HFFc6 (cell line): ENCODE measurements at places on chromosomes 12 and 14. TPM values are rescaled to one million over a fixed set of nuclear protein-coding genes. Genes with fewer than 3 reads are reported as not detected.

- H3K4me3 ChIP-seq: no peak overlapping the region
- no peak for DNase-seq
- H3K27me3 ChIP-seq: peaks cover 19% of the 10 kb centered on the region
- H3K27ac ChIP-seq: no peak overlapping the region
- no peaks in the 10 kb centered on the region for H3K36me3 ChIP-seq
Measured at GRCh38 chr12:164207-164606, 49.8 kb downstream of the SLC6A12 start.

- H3K4me3 ChIP-seq: no peak overlapping the region
- H3K27ac ChIP-seq: no peak overlapping the region
- DNase-seq: no peak
- H3K27me3 ChIP-seq: peaks cover 3% of the 10 kb centered on the region; the same call in 1 of the 2 replicates
- no peaks in the 10 kb centered on the region for H3K4me1 ChIP-seq
Measured at GRCh38 chr12:29066011-29066588, 83.0 kb upstream of the FAR2 start.

DNA sequence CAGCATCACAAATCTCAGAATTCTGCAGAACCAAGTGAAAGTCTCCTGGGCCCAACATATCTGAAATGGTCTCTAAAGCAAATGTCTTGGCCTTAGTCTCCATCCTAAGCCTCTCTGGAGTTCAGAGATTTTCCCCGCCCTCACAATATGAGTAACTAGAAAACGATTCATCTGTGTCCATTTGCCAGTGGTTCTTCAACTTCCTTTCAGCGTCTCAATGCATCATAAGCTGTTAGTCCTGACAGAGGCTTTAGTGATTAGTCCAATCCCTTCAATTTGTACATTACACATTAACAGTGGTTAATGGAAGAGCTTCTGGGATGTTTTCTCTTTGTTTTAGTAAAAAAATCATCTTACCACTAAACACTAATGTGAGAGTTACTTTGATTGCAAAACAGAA is 17.4 kb downstream of the NPC2 start:
- H3K4me3 ChIP-seq: peak overlapping the region; percentile 19; the same call in 1 of the 2 replicates
- peak overlapping the region; percentile 86 for H3K27ac ChIP-seq
- peaks cover 27% of the 10 kb centered on the region for H3K4me1 ChIP-seq
- H3K36me3 ChIP-seq: no peaks in the 10 kb centered on the region
- H3K27me3 ChIP-seq: no peaks in the 10 kb centered on the region; the same call in 1 of the 2 replicates

BDKRB1 gene
- total RNA-seq: 37.6 and 51.8 TPM in 2 replicates

C1R gene
- 7.6 and 37.3 TPM in 2 replicates for total RNA-seq

RNASE2 gene
- not detected in 3 replicates for total RNA-seq

VPS33A gene
- 25.0 to 31.0 TPM (median 28.3 TPM) in 3 replicates for total RNA-seq
